LHCN-M2 (cell line): ENCODE measurements at places on chromosomes 12 and 14.

- no peak for DNase-seq
These were observed 500.9 kb downstream of the SLC16A7 start for GRCh38 chr12:60096727-60097126.

- DNase-seq, result no peak
These were observed 54.6 kb downstream of the ETV6 start for GRCh38 chr12:11704089-11704488.

- no peak for DNase-seq
These were observed 4.8 kb upstream of the PLEK2 start for GRCh38 chr14:67416810-67417209.

DNA sequence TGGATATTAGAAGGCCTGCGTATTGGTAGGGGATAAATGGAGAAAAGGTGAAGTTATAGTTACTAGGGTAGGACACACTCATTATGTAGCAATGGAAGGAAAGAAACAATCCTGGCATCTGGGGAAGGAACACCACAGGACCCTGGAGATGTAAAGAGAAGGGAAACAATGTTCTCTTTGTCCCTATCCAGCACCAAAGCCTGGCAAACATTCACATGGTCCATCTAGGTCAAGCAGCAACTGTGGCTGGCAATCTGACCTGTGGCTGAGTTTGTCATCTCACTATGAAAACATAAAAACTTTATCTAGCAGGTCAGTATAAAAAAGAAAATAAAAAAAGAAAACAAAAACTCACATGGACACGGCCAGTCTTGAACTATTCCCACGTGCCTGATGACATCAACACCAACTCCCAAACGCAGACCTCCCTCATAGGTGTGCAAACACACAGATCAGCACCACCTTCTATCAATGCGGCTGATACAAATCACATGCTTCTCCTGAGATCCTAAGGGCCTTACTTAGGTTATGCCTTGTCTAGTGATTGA lies 2.6 kb downstream of the POMT2 start:
- no peak for DNase-seq

DNA sequence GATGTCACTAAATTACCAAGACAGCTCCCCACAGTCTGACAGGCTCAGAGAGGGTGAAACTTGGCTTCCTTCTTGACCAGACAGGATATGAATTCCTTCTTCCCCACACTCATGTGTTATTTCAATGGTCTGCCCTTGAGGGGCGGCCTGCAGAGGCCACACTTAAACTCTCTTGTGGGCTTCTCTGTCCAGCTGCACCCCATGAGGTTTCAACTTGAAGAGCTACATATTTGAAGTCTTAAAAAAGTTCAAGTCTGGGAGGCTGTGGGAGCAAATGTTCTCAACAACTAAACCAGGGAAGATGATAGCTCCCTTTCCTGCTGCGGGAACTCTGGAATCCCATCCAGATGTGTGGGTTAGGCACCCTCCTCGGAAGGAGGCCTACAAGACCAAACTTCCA lies 98.3 kb downstream of the TTC7B start:
- DNase-seq, result peak; percentile 15

DNA sequence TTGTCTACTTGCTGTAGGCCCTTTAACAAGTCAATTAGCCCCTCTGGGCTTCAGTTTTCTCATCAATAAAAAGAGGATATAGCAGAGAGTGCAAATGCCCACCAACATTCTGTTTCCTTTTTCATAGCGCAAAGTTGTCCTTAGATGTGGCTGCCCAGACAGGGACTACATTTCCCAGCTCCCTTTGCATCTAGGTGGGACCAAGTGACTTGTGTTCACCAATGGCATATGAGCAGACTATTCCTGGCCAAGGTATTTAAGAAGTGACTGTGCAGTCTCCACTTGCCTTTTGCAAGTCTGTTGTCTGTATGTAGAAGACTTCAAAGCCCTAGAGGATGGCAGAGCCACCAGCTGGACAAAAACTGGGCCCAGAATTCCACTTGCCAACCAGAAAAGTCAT lies 59.7 kb downstream of the DAO start:
- no peak for DNase-seq

DNA sequence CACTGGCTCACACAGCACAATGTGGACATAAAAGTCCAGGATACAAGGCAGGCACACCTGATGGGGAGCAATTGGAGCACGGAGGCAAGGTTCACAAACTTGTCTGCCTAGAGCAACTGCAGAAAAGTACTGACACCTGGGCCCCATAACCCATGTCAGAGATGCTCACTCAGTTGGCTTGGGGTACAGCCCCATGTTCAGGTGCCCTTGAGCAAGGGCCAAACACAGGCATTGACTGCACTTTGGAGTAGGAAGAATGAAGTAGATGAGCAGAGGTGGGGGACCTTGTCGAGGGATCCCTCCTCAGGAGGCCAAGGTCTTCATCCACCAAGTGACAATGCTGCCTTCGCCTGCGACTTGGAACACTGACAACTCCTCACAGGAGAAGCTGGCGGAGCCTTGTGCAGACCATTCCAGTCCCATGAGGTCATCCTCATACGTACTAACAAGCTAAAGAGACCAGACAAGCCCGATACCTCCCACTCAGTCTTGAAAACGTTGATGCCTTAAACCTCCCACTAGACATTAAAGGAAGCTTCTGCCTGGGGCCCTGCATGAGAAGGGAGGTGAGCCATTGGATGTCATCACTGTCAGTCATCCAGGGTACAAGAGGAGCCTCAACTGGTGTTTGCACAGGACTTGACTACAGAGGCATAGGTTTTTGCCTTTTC lies 42.5 kb upstream of the C14orf180 start:
- DNase-seq, result peak; percentile 1
